SK-N-SH (cell line): ENCODE measurements at places on chromosomes 2 and 18.

DNA sequence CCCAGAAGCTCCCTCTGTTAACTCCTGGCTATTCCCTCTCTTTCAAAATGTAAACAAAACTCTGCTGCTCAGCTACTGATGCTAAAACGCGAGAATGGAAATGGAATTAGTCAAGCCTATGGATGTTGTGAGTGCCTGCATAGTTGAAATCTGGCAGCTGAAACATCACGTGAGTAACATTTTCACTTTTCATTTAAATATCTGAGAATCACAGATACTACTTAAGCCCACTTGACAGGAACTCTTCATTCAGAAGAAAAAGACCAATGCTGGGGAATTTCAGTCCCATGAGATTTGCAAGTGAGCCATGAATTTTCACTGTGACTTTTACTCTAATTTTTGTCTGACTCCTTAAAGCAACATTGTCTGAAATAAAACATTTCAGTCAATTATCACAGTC, 215.3 kb upstream of the SESTD1 start:
- no peak for DNase-seq

DNA sequence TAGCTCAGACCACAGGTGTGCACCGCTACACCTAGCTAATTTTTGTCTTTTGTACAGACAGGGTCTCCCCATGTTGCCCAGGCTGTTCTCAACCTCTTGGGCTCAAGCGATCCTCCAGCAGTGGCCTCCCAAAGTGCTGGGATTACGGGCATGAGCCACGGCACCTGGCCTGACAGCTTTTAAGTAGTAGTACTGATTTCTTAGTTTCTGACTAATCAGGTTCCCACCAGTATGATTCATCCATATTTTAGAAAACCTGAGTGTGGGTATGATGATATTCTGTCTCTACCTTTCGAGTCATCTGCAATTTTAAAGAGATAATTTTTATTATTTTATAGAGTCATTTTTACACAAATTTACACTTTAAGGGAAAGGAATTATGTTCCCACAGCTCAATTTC, 46.4 kb upstream of the GULP1 start:
- no peak for DNase-seq

- DNase-seq = no peak
These were observed 176.3 kb downstream of the ANKRD30B start for GRCh38 chr18:14924226-14924625.

GRCh38 chr2:217468042-217468830, 534.6 kb downstream of the TNS1 start:
- no peak for DNase-seq

DNA sequence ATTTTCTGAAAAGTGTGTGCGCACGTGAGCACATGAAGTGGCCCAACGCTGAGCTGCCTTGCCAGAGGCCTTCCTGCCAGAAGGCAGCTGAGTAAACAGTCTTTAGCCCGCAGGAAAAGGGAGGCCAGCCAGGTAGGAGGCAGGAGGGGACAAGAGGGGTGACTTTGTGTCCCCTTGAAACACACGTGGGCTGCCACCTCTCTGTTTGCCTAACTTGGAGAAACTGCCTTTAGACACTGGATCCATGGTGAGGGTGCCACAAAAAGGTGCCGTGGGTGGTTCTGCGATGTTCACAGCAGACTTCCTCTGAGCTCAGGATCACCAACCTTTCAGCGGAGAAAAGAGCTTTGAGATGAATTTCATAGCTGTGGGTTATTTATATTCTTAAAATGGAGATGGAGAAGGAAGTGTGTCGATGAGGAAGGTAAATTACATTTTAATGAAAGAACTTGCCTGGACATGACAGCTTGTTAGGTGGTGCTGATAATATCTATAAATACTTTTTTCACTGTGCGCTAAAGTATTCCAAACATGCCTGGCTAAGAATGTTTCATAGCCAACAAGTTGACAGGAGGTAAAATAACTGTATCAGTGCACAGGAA, 36.6 kb upstream of the ASB1 start:
- no peak for DNase-seq

DNA sequence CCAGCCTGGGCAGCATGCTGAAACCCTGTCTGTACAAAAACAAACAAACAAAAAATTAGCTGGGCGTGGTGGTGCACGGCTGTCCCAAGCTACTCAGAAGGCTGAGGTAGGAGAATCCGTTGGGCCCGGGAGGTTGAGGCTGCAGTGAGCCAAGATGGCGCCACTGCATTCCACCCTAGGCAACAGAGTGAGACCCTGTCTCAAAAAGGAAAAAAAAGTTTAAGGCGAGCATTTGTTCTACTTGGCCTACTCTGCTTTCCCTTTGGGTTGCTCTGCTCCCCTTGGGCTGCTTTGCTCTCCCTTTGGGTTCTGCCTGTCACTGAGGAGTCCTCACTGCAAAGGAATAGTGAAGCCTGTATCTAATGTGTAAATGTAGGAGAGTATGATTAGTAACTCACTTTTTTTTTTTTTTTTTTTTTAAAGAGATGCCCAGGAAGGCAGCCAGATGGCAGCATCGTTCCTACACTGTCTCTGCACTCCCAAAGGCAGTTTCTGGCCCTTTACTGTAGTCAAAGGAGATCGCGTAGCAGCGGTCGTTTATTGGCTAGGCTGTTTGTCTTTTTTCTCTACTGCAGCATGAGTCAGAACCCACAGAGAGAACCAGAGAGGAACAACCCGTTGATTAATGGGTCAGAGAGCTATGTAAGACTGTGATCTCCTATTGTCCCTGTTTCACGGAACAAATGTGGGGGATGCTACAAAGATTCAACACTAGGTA, 118.3 kb upstream of the CWC22 start:
- peak; percentile 48 for DNase-seq

- no peak for DNase-seq
These were observed 206.2 kb downstream of the VAPA start for GRCh38 chr18:10119991-10120390.

- DNase-seq = no peak
These were observed 28.9 kb downstream of the SPIRE1 start for GRCh38 chr18:12628706-12629702.

- DNase-seq = no peak
These were observed 209.2 kb downstream of the ZNF407 start for GRCh38 chr18:74806700-74807416.

GRCh38 chr2:172427256-172427989, at the start of gene ITGA6:
Gene ITGA6 (plus strand): TSS chr2:172427586.
- DNase-seq = peak; percentile 87

DNA sequence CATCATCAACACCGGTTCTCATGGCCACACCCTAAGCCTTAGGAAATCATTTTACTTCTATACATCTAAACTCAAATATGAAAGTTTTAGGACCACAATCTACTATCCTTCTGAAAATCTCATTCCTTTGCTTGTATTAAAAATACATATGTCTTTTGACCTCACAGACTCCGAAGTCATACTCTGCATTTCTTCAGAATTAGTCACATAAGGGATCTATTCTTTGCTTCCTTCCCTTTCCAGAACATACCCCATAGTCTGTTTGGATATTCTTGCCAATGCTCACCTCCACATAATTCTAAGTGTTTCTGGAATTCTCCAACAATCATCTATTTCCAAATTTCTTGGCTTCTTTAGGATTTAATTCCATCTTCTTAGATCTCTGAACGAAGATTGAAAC, 14.2 kb upstream of the DSG1 start:
- no peak for DNase-seq

- no peak for DNase-seq
These were observed 14.0 kb upstream of the DUSP2 start for GRCh38 chr2:96159084-96159830.

DNA sequence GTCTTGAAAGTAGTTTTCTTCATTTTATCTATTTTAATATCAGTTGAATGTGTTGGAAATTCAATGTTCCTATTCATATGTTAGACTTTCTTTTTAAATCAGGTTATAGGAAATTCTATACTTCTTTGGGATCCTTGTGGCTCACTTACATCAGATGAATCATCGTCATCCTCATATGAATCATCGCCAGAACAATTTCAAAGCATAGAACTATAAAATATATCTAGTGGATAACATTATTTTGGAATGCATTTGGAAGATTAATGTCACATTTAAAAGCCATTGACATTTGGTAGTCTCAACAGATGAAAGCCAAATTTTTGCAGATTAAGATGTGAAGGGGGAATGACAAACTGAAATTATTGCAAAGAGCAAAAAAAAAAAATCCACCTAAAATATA, 94.1 kb downstream of the FAM161A start:
- no peak for DNase-seq

DNA sequence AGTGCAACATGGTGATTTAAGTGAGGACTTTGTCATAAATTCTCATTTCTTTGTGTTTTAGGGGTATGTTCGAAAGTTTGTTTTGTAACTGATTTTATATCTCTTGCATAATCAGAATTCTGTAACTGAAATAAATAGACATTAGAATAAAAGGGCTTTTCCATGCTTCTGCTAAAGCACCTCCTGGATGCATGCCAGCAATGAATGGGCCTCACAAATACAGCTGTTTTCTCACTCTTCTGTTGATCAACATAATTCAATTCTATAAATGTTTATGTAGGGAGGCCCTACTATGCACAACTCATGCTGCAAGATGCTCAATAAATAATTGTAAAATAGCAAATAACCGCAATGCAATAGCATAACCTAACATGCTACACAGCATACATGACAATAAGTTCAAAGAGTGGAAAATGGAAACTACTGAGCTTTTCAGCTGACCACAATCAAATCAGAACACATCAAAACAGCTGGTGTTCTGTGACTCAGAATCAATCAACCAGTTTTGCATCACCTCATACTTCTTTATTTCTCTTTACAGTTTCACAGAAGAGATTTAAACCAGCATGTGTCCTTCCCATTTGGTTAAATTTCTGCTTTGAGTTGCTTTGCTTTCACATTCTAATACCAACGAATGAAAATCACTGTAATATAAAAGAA, 11.0 kb downstream of the CDH7 start:
- DNase-seq = no peak

- DNase-seq = no peak
These were observed 94.0 kb downstream of the PLB1 start for GRCh38 chr2:28589746-28590463.

DNA sequence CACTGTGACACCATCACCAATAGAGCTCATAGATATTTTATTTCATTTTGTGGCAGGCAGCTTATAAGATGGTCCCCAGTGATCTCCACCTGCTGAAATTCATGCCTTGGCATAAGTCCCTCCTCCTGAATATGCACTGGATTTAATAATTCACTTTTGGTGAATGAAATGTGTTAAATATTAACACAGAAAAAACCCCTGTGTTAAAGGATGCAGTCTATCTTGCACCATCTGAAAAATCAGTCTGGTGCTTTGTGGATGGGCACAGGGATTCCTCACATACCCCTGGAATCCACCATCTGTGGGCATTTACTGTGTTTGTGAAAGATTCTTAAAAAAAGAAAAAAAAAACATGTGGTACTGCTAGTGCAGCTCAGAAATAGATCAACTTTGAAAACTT, 26.1 kb upstream of the WIPF1 start:
- no peak for DNase-seq

- peak; percentile 47 for DNase-seq
These were observed 128.3 kb downstream of the LRRC30 start for GRCh38 chr18:7358989-7359726.

DNA sequence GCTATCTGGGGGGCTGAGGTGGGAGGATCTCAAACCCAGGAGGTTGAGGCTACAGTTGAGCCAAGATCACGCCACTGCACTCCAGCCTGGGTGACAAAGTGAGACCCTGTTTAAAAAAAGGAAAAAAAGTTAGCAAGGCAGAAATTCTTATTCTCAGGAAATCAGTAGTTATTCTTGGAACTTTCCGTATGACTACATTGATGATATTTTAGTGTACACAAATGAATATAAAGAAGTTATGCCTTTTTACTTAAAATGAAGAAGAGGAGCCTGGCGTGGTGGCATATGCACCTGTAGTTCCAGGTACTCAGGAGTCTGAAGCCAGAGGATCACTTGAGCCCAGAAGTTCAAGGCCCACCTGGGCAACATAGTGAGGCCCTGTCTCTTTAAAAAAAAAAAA, 7.4 kb downstream of the SPDYA start:
- DNase-seq = no peak

DNA sequence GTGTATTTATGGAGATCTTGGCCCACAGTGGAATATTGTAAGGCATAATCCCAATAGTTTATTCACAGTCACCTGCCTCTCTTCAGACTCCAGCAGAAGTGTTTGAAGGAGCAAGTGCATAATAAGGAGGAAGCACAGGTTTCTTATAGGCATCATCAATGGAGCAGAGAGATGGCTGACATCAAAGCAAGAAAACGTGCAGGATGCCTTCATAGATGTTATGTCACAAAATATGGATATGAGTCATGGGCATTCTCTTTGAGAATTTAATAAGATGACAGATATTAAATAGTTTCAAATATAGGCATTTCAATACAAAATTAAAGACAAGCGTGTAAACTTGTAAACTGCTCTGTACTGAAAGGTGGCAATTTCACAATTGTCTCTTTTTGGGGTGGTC, 4.0 kb upstream of the RND3 start:
- no peak for DNase-seq

- no peak for DNase-seq
These were observed 256.2 kb downstream of the TSN start for GRCh38 chr2:122011493-122012270.

DNA sequence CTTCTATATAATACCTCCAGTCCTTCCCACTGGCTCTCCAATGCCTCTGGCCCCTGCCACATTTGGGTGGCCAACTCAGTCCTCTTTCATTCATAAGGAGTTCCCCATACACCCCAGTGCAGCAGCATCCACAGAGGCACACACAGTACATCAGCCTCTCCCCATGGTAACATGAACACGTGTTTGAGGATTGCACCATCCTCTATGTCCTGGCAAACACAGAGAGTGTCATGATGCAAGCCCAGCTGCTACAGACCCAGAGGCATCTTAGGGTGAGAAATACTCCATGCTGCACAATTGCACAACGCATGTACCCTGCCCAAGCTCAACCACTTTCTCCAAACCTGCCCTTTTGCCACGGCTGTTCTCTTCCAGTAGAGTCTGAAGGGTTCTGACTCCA, 11.5 kb downstream of the IGFBP5 start:
- no peak for DNase-seq

GRCh38 chr2:236785611-236786057, 216.0 kb downstream of the ACKR3 start:
- no peak for DNase-seq

DNA sequence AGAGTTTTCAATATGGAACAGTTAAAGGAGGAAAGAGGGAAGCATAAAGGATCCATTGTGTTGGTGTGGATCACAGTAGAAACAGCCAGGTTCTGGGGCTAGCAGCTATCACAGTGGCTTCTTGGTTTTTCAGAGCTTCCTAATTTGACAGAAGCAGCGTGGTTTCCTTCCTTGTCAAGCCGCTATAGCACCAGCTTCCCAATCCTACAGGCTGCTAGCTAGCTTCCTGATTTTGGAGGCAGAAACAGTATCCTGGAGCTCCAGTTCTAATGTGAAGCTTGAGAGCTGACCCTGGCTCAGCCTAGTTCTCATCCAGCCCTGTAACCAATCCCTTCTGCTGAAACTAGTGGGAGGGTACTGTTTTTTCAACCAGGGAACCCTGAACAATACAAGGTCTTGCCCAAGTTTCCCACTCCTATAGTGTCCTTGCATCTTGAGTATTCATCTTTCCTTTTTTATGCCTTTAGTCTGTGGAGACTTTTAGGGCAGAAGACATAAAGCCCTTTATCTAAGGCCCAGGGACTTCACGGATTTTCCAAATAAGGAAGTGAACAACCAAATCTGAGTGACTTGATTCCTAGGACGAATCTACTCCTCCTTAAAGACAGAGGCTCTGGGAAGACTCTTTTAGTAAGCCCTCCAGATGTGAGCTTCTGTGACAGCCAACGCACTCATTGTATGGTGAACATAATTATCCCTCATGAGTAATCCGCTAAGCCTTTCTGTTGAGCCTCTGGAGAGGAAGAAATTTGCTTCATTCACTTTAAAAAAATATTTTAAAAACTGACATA, 33.8 kb downstream of the CCDC93 start:
- DNase-seq = no peak
